Stimulated activated CD4-positive, alpha-beta T cell treated with anti-CD3 and anti-CD28 coated beads, Interleukin-2, amount 100 ng/mL, for 48 hours (primary cell): ENCODE measurements at places on chromosomes 6 and 20.

- no peak for DNase-seq
Observed at GRCh38 chr6:5337573-5337972, 76.3 kb downstream of the FARS2 start.

GRCh38 chr6:170532867-170533488, 20.1 kb downstream of the PSMB1 start:
- no peak for DNase-seq

DNA sequence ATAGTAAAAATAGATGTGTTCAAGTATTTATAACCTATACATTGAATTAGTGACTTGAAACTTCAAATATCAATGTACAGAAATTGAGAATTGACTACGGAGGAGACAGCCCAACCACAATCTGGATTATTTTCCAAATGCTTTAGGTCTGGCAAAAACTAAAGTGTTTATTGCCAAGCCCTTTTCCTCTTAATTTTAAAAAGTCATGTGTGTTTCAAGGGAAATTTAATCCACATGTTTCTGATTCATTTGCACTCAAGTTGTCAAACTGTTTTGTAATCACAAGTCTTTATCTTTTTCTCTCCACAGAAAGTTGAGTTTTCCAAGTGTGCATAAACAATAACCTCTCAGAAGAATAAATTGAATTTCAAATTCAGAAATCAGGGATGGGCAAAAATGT, 350.8 kb upstream of the RSPO3 start:
- DNase-seq: no peak

- no peak for DNase-seq
Observed at GRCh38 chr6:129707882-129708495, 2.0 kb downstream of the ARHGAP18 start.

DNA sequence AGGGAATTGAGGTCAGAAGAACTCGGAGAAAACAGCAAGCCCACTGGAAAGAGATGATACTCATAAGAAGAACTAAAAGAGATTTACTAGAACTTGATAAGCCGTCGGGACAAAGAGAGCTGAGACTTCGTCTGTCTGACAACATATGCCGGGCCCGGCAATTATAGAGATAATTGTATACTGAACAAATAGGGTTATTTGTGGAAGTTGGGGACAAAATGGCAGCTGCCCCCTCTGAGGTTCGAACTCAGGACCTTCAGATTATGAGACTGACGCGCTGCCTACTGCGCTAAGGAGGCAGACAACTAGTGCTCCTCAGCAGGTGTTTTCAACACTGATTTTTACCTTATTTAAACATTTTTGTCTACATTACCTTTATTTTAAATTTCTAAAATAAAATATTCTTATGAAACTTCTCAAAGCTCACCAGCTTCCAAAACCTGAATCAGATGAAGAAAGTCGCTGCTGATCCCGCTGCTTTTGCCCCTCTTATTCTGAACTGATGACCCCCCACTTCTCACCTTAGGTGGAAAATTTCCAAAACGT, 29.3 kb upstream of the TRIM27 start:
- peak; percentile 68 for DNase-seq

- no peak for DNase-seq
Observed at GRCh38 chr6:8743170-8743745, 307.9 kb upstream of the SLC35B3 start.

GRCh38 chr6:3232017-3232945, 4.8 kb upstream of the TUBB2B start:
- no peak for DNase-seq

DNA sequence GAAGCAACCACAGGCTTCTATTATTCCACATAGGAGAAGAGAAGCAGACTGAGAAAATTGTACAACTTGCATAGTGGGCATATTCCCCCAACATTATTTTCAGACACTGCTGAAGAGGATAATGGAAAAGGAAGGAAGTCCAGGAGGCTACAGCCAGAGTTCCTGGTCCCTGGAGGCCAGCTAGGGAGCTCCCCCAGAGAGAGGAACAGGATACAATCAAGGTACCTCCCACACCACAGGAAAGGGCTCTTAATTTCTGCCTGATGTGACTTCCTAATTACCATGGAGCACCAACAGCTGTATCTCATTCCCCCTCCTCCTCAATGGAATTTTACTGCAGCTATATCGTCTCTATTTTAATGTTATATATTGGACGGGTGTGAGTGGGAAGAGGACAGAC, 594.3 kb upstream of the NRSN1 start:
- DNase-seq: no peak

- no peak for DNase-seq
Observed at GRCh38 chr6:75550544-75551167, 51.0 kb upstream of the SENP6 start.
